Stimulated activated CD8-positive, alpha-beta memory T cell treated with anti-CD3 and anti-CD28 coated beads, Interleukin-15, amount 100 ng/mL, for 1 hour (primary cell): ENCODE measurements at places on chromosomes 7 and 10.

DNA sequence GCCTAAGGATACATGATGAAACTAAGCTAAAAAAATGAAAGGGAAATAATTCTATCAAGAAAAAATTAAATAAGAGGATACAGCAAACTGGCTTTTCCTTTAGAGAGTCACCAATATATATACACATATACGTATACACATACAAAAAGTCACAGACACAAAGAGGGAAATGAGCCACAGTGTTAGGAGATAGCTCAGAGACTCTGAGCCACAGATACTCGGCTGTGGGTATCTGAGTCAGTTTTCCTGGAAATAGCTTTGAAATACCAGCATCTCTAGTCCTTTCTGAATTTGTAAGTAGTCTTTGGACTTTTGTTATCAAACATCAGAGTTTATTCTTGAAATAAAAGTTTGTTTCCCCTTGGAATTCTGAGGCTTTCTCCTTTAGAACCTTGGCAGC is 111.8 kb downstream of the TBXAS1 start:
- DNase-seq = no peak

DNA sequence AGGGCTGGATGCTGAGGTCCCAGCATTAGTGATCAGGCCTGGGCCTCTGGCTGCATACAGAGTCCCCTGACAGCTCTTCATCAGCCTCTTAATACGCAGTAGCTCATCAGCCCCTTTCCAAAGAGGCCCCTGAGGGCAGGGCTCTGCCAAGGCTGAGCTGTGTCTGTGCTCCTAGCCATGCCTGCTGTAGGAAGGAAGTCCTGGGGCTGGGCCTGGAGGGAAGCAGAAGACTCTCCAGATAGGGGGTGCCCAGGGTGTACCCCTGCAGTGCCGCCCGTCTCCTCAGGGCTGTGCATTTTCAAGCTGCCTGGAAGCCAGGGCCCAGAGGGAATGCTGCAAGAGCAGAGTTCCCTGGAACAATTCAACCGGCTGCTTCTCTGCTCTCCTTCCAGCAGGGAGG is 7.3 kb upstream of the RET start:
- DNase-seq = no peak

DNA sequence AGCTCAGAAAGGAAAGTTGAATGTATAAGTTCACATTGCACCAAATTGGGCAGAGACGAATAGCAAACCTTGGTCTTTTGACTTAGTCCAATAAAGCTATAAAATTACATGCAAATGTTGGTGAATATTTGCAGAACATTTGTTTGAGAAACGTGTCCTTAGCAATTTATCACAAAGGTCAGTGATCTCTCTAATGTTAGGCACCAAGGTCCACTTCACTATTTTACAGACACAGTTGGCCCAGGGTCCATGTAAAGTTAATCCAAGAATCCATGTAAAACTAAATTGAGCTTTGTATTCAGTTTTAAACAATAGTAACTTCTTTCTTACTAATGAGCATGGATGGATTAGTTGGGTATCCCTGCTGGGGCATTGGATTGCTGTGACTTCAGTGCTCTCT is 617.7 kb downstream of the NRG3 start:
- no peak for DNase-seq

DNA sequence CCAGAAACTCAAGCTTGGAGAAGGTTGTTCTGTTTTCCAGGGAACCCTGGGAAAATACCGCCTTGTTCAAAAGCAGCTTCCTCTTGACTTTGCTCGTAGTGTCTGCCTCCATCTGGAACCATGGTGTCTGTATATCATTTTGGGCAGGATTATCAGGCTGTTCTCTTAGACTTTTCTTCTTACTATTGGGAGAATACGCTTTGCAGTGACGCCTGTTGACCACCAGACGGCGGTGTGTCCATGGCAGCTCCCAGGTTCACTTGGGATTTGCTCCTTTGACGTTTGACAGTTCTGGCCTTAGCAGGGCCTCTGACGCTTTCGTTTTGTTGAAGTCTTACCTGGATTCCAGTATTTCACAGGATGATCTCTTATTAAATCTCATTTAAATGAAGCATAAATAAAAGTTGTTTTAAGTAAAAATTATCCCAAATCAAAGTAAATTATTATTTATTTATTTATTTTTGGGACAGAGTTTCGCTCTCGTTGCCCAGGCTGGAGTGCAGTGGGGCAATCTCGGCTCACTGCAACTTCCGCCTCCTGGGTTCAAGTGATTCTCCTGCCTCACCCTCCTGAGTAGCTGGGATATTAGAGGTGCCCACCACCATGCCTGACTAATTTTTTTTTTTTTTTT is 41.8 kb upstream of the GJD4 start:
- no peak for DNase-seq

- no peak for DNase-seq
Observed at GRCh38 chr7:106736508-106737201, 75.7 kb upstream of the CCDC71L start.

- DNase-seq = no peak
Observed at GRCh38 chr10:70890917-70891431, 2.6 kb upstream of the PCBD1 start.

DNA sequence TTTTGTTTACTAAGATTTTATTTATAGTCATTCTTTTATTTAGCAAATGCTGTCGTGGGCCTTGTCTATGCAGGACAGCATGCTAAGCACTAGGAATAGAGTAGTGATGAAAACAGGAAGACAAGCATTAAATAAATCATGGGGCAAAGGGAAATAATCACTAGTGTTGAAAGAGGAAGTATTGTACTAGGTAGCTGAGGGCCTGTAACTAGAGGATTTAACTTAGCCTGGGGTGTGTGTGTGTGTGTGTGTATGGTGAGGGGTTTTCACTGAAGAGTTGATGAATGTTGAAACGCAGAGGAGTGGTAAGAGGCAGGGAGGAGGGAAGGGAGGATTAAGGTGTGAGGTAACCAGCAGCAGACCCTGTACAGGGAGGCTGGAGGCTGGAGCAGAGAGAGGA is 446.4 kb downstream of the SDK1 start:
- no peak for DNase-seq

DNA sequence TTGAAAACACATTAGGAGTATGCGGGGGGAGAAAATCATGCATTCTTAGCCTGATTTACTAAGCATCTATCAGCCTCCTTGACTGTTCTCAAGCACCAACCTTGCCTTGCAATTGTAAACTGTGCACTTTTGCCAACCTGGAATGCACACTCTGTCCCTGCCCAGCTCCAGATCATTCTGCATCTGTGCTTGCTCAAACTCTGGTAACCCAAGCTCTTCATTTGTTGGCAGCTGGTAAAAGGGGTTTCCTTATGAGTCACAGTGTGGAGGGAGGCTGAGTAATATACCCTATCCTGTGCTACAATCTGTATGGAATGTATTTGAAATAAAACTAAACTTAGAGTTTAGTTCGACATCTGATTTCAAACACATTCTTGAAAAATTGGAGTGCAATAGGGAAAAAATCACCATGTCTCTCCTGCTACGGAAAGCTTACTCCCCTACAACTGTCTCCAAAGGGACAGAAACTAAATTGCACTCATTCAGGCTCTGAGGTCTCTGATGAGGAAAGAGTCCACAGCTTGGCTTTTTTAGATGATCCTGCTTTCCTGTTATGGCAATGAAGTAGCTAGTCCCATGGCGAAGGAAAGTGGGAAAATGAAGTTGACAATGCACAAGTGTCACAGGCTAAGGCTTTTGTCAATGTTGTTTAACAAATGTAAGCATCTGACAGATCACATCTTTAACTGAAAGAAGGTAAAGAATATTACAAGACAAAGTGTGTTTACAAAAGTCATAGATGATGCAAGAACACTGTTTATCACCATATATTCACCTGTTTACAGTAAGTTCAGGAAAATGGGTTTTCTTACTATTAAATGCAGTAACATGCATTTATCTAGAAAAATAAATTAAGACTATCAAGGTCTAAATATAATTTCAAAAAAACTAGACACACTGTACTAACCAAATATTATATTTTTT is 61.9 kb downstream of the TES start:
- no peak for DNase-seq

GRCh38 chr7:124452186-124452585 is 313.4 kb downstream of the GPR37 start:
- DNase-seq = no peak

GRCh38 chr10:62348029-62348428 is 26.1 kb upstream of the ZNF365 start:
- no peak for DNase-seq

- no peak for DNase-seq
Observed at GRCh38 chr7:96250776-96251361, 71.0 kb downstream of the SLC25A13 start.

DNA sequence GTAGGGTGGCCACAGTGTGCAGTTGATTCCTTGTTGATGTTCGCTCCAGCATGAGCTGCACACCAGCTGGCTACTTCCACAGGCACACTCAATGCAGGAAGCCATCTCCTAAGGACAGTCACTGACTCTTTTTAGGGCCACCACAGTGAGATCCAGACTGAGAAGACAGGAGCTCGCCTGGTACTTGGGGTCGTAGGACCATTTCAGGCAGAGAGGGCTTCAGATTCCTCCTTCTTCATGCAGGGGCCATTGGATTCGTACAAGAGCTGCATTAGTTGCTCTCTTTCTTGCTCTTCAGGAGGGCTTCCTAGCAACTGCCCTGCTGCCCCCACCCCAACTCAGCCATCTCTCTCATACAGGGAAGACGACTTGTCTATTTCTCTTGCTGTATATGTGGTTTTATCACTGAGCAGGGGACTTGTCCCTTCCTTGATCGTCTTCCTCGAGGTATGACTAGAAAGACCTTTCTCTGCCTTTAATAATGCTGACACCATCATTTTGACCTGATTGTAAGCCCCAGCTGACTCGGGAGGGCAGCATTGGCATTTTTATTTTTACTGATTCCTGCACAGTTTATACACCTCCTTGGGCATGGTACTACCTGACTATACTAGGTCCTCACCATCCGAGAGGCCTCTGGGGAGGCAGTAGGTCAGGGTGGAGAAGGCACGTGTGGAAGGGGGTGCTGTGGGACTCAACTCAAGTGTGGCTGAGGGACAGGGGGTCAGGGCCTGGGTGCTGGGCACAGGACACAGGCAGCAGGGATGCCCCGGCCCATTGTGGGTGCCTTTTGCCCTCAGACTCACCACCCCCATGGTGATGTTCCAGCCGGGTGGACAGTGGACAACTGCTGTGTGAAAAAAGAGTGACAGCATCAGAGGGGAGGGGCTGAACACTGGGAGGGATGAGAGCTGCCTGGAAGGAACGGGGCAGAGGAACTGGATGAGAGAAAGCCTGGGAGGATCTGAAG is 136.7 kb upstream of the ZNF746 start:
- DNase-seq = no peak

DNA sequence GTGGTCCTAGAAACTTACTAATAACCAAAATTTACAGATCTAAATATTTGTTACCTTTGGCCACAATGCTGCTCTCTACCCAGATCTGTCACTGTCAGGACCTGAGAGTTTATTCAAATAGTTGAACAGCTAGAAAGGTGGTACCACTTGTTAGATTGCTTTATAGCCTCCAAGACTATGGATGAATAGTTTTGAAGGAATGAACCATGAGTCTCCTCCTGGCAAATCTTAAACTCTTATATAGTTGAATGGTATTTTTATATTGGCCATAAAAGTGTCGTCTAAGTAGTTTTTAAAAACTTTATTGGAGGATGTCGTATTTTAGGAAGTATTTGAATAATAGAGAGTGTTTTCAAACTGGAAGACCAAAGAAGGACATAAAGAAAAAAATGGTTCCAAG is 178.7 kb downstream of the AHR start:
- no peak for DNase-seq

DNA sequence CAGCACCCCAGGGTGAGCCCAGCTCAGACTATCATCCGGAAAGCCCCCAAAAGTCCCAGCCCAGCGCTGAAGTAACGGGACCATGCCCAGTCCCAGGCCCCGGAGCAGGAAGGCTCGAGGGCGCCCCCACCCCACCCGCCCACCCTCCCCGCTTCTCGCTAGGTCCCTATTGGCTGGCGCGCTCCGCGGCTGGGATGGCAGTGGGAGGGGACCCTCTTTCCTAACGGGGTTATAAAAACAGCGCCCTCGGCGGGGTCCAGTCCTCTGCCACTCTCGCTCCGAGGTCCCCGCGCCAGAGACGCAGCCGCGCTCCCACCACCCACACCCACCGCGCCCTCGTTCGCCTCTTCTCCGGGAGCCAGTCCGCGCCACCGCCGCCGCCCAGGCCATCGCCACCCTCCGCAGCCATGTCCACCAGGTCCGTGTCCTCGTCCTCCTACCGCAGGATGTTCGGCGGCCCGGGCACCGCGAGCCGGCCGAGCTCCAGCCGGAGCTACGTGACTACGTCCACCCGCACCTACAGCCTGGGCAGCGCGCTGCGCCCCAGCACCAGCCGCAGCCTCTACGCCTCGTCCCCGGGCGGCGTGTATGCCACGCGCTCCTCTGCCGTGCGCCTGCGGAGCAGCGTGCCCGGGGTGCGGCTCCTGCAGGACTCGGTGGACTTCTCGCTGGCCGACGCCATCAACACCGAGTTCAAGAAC is 1.1 kb downstream of the VIM start:
- peak; percentile 58 for DNase-seq

- DNase-seq = no peak
Observed at GRCh38 chr10:131803860-131804425, 96.9 kb upstream of the PPP2R2D start.

GRCh38 chr7:1920266-1920681 is 250.2 kb downstream of the ELFN1 start:
- DNase-seq = no peak

GRCh38 chr7:30164567-30164966 is 29.8 kb downstream of the MTURN start:
- DNase-seq = no peak

DNA sequence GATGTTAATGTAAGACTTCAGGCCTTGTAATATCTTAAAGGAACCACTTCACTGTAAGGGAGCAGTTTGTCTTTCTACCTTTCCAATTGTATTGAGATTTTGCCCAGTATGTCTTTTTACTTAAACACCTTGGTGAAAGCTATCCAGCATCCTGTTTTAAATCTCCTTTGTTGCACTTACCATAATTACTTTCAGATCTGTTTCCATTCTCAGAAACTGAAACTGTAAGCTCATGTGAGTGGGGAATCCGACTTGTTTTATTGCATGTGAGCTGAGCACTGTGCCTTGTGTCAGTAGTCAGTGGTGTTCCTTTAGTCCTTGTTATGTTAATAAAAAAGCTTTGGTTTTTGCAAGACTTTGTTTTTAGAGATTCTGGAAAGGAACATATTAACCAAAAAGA is 42.2 kb downstream of the BMPR1A start:
- DNase-seq = no peak
